Inflammatory macrophage (primary cell): ENCODE measurements at places on chromosomes 11 and 22.

DNA sequence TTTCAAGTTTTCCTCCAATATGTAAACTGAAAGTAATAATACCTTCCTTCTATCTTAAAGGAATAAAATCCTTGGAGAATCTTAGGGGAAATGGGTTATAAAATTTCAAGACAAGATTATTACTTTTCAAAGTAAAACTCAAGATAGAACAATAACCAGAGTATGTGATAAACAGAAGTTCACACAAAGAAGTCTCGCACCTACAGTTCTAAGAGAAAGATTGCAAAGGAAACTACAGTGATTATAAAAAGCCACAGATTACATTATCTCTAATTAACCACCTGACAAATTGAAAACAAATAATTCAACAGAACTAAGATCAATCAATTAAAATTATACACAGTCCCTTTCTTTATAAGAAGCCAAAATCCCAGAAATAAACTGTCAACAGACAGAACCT is 34.0 kb downstream of the AMBRA1 start:
- no peak for DNase-seq

DNA sequence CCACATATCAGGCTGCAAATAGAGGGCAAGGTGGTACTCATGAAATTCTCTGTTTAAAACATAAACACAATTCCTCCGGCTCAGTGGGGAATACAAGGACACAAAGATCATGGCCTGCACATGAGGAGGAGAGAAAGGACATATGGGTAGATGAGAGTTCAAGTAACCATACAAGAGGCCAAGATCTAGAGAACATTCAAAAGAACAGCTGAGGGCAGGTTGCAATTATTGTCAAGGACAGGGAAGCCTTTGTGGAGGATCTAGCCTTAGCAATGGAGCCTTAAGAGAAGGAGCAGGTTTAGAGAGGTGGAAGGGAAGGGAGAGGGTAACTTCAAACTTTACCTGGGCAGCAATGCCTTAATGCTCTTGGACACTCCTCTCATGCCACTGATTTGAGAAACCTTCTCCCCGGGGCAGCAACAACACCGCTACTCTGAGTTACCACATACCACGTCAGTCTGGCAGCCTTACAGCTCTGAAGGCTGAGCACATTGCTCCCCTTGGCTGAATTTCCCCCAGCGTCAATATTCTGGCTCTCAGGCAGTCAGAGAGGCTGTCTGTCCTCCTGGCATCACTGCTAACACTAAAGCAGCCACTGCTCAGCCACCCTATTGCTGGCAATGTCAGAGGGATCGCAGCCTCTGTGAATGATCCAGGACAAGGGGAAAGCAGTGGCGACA is 55.5 kb downstream of the CLPB start:
- no peak for DNase-seq

- peak; percentile 82 for DNase-seq
Measured at GRCh38 chr11:115869780-115870431, 365.7 kb upstream of the CADM1 start.

GRCh38 chr11:30364139-30364836 is 41.4 kb downstream of the ARL14EP start:
- DNase-seq, result no peak

- DNase-seq, result no peak
Measured at GRCh38 chr22:42310291-42311015, 40.0 kb upstream of the TCF20 start.

- no peak for DNase-seq
Measured at GRCh38 chr11:68942095-68942620, 38.5 kb downstream of the IGHMBP2 start.

DNA sequence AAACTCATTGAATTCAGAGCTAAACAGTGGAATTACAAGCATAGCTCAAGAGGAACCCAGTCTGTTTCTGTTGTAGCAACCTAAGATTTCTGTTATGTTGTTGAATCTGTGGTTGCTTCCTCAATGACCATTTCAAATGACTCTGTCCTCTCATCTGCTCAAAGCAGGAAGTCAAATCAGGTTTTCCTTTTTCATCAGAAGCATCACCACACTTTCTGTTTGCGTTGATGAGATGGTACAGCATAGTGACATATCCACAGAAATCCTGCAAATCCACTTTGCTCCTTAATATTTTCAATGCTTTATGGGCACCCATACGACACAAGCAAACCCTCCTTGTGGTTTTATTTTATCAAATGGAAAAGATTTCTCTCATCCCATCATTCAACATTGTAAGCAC is 12.6 kb upstream of the UCP2 start:
- DNase-seq, result peak; percentile 80

DNA sequence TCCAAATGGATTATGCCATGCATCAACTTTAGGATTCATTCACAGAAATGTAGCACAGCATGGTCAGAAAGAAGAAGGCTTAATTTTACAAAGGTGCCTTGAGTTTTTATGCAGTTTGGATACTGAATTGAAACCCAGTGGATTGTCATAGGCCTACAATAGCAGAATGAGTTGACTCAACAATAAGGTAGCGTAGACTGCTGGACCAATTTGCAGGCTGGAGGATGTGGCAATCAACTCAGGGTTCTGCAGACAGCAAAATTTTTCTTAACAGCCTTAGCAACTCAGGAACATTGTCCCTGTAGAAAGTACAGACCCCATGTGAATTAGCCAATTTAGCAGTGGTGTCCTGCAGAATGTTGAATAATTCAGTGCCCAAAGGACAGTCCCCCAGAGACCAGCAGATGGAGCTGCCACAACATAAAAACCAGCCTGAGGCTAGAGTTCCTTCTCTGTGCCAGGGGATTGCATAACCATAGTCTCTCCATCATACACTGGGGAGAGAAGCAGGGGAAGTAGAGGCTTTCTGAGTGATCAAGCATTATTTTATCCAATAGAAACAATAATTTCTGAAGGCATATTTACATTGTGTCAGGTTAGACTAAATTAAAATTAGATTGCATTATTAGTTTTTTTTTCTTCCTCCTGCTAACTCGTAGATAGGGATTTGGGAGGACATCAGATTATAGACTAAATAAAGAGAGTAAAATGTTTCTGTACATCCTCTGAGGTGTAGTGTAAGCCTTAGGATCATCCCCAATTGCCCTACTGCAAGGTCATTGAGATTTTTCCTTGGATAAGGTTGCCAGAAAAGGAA is 20.3 kb upstream of the MRPL17 start:
- DNase-seq, result peak; percentile 92
